Hematopoietic multipotent progenitor cell treated with erythropoietin and hydrocortisone succinate and interleukin-3 and kit ligand, for 17 days (in vitro differentiated cells): ENCODE measurements at places on chromosomes 16 and 17.

DNA sequence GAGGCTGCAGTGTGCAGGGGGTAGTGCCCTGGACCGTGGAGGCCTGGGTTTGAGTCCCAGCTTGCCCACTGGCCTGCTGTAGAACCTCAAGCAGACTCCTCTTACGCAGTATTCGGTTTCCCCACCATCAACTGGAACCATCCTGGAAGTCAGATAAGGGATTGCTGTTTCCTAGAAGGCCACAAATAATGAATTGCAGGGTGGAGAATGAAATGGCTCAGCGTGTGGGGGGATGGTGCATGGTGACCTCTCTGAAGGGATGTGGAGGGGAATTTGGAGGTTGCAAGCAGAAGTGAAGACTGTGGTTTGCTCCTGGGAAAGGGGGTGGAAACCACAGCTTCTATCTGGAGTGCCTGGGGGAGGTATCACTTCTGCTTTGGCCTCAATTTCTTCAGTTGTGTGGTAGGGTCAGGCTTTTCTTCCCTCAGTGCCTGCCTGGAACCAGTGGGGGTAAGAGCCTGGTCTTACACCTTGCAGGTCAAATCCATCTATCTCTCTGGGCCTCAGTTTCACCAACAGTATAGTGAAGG is 1.7 kb downstream of the ADGRG5 start:
- no peak for DNase-seq

DNA sequence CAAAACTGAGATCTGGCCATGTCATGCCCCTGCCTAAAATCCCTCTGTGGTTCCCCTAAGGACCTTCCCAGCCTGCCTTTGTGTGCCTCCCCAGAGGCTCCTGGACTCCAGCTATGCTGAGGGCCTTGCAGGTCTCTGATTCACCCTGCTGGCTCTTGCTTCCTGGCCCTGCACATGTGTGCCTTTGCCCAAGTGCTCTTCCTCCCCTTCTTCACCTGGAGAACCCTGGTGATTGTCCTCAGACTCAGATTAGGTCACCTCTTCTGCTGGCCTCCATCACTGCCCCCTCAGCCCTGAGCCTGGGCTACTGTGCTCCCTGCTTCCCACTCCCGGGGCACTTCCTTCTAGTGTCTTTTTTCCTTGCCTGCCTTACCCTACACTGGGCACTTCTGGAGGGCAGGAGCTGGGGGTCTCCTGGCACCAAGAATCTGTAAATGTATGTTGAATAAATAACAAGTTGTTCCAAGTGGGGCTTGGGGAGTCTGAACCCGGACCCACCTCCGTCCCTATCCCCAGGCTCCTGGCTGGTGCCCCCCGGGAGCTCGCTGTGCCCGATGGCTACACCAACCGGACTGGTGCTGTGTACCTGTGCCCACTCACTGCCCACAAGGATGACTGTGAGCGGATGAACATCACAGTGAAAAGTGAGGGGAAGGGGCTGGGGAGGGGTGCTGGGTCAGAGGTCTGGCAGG is 7.8 kb downstream of the ITGA3 start:
- DNase-seq, result no peak

DNA sequence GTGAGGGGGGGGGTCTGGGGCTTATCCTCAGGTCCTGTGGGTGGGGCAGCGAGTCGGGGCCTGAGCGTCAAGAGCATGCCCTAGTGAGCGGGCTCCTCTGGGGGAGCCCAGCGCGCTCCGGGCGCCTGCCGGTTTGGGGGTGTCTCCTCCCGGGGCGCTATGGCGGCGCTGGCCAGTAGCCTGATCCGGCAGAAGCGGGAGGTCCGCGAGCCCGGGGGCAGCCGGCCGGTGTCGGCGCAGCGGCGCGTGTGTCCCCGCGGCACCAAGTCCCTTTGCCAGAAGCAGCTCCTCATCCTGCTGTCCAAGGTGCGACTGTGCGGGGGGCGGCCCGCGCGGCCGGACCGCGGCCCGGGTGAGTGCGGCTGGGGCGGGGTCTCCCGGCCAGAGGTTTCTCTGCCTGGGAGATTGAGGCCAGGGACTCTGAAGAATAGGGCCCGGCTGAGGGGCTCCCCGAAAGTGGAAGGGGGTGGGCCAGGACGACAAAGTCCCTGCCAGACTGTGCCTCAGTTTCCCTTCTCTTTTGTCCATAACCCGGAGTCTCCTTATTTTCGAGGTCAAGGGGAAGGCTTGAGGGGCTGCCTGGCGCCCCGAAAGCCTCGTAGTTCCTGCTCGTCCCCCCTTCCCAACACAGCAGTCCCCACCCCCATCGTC is at the start of gene FGF11:
FGF11 (plus strand) TSS at position 51 of the 651 bp plus-strand sequence; CDS start at position 160, 109 bp downstream.
- DNase-seq, result no peak

DNA sequence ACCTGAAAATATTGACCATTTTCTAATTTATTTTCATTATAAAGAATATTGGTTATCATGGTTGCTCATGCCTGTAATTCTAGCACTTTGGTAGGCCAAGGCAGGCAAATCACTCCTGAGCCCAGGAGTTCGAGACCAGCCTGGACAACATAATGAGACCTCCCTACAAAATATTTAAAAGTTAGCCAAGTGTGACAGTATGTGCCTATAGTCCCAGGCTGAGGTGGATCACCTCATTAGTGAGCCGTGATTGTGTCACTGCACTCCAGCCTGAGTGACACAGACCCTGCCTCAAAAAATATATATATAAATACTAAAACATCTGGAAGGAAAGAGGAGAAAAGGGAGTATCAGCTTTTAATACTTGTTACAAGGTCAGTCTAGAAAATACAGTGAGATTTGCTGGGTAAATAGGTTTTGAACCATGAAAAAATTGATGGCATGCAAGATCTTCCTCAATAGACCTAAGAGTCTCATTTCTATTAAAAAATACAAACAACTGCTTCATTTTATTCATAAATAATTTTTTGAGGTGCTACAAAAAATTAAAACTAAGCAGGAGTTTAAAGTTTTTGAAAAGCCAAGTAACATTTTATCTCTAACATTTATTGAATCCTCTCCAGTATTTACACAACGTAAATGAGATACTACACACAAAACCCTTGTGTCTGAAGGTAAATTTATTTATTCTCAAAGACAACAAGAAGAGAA is 47.7 kb downstream of the TUBD1 start:
- DNase-seq, result no peak

- DNase-seq, result no peak
Observed at GRCh38 chr16:51149251-51149661, 1.8 kb downstream of the SALL1 start.

- no peak for DNase-seq
Observed at GRCh38 chr16:27868180-27868579, 195.3 kb downstream of the GSG1L start.

DNA sequence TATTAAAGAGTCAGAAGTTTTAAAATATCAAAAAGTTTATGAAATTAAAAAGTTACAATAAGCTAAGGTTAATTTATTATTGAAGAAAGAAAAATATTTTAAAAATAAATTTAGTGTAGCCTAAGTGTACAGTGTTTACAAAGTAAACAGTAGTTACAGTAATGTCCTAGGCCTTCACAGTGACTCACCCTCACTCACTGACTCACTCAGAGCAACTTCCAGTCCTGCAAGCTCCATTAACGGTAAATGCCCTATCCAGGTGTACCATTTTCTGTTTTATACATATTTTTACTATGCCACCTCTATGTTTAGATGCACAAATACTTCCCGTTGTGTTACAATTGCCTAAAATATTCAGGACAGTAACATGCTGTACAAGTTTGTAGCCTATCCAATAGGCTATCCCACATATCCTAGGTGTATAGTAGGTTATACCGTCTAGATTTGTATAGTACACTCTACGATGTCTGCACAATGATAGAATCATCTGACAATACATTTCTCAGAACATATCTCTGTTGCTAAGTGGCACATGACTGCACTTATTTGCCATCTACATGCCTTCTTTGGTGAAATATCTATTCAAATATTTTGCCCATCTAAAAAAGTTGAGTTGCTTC is 67.2 kb upstream of the WSB1 start:
- no peak for DNase-seq

- no peak for DNase-seq
Observed at GRCh38 chr17:70021726-70022125, 53.3 kb upstream of the KCNJ16 start.

- DNase-seq, result no peak
Observed at GRCh38 chr16:84214451-84215066, 23.6 kb downstream of the ADAD2 start.

DNA sequence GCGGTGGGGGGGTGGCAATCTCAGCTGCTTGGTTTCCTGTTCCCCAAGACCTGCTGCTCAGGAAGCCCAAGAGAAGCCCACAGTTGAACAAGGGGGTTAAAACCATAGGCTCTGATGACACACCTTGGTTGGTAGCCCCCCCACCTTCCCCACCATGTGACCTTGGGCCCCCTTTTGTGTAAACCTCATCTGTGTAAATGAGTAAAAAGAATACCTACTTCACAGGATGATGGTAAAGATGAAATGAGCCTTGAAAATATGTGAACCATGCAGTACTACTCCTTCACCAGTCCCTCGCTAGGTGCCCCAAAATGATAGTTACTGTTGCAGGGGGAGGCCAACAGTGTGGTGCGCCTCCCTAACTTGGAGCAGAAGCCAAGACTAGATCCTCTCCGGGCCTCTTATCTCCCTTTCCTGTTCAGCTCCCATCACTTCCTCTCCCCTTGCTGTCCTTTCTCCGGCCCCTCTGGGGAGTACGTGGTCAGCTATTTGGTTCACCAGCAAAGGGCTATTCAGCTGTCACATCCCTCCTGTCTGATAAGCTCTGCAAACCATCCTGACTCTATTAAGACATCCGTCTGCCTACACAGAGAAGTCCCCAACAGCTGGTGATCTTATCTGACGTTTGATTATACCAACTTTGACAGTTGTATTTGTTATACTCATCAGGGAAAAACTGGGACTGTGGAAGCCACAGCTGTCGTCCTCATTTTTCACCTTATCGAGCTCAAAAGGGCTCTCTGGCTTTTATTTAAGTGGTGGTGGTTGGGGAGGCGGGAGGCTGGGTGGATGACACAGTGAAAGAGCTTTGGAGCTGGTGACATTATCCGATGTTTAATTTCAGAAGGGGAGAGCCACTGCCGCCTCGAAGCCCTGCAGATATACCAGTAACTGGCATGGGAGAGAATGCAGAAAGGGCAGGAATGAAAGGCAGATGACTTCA is 19.9 kb downstream of the DCAKD start:
- DNase-seq, result no peak

- no peak for DNase-seq
Observed at GRCh38 chr17:16181581-16181980, 33.8 kb downstream of the NCOR1 start.
